Fibroblast of the aortic adventitia (primary cell): ENCODE measurements at places on chromosomes 2 and 18. TPM values are rescaled to one million over a fixed set of nuclear protein-coding genes. Genes with fewer than 3 reads are reported as not detected.

DNA sequence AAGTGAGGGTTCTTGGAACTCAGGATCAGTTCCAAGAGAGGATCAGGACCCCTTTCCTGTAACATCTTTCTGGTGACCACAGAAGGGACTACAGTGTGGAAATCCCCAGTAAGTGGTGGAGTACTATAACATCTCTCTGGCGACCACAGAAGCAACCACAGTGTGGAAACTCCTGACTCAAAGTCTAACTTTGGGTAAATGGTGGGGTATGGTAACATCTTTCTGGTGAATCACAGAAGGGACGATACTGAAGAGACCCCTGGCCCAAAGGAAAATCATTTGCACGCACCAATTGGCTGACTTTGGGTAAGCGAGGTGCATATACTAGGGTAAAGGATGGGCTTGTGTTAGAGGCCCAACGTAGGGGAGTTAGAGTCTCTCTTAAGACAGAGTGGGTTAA, 56.3 kb upstream of the GULP1 start:
- DNase-seq = no peak

UGT1A10 gene
- 0.41 TPM in 1 of 2 replicates, not detected in the other for total RNA-seq

MYL12B gene
- 77.4 and 415 TPM in 2 replicates for total RNA-seq

EVA1A gene
- 25.2 and 28.1 TPM in 2 replicates for total RNA-seq

CTAGE1 gene
- total RNA-seq = not detected in 2 replicates
